ENCODE measurements at places on chromosomes 7 and 10. TPM values are rescaled to one million over a fixed set of nuclear protein-coding genes. Genes with fewer than 3 reads are reported as not detected.

DNA sequence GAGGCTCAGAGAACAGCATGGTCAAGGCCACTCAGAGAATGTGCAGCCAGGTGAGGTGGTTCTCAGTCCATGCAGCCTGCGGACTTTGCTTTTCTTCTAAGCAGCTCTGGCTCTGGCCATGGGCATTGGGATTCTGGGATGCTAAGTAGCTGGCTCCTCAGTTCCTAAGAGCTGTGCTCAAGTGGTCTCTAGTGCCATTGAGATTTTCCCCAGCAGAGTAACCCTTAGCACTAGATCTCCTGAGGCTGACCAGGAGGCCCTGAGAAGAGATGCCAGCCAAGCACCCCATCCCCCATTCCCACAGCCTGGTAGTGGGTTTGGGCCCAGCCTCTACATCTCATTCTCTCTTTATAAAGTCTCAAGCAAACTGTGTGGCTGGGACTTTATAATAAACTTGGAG is 77.1 kb downstream of the KCNMA1 start:
- DNase-seq = no peak

DNA sequence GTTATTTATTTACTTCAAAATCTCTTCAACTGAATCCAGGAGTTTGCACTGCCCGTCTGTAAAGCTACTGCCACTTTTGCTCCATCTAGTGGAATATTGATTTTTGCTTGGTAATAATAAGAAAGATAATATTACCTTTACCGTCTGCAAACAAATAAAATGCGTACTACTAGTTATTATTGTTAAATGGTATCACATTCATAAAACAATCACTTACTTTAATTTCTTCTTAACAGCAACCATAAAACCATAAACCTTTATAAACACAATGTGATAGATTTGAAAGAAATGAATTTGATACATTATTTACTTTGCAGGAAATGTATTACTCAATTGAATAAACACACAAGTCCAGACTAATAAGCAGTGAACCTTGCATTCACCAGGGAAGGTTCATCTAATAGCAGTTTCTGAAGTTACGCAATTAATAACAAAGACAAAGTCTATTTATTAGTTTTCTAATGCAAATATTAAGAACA is 6.4 kb downstream of the AGMO start:
- DNase-seq = no peak

Gene ITIH5
- 3.7 TPM for total RNA-seq

GRCh38 chr7:126931581-126931980 is 321.2 kb downstream of the GRM8 start:
- DNase-seq = no peak

GRCh38 chr10:77619964-77620703 is 17.5 kb downstream of the KCNMA1 start:
- DNase-seq = no peak

DNA sequence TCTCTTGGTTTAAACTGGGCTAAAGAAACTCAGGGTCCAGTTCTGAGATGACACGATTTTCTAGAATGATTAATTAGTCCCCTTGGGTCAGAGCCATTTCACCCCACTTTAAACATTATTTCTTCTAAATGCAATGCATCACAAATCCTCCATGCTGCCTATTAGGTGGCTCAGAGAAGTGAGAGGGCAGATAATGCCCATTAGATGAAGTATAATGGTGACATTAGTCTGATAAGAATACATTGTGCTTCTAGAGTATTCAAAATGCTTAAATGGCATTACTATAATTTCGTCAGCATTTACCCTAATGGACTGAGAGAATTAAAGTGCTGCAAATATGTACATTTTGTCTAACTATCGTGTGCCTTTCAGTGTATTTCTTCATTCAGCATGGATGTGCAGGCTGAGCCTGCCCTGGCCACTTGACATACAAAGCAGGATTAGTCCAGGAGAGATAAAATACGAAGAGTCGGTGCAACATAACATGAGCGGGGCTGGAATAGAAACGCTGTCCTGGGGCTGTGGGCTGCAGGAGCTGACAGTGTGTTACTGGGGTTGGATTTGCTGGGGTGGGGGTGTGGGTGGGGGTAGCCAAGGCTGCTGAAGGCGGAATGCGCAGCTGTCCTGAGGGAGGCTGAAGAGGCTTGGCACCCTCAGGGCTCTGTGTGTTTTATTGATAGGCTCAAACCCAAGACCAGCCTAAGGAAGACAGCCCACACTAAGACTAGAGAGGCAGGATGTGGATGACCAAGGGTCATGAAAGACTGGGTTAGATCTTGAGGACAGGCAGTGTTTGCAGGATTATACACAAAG is 52.8 kb upstream of the KLF6 start:
- DNase-seq = no peak

Gene STYXL1
- 45.3 TPM for total RNA-seq

Gene TSPAN12
- total RNA-seq = 9.8 TPM

DNA sequence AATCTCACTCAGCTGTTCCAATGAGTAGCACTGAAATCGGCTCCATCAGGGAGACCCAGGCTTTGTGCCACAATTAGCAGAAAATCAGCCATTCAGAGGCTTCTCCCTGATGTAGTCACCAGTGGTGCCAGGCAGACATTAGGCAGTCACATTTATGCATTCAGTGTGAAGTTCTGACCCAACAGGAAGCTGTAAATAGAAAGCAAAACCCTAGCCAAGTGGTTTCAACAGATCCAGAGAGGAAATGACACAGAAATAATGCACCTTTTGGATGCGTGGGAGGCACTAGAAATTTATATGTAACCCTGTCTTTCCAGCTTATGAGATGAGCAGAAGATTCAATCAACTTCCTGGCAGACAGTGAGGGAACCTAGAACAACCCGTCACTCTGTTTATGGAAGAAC is 186.4 kb downstream of the PDE1C start:
- DNase-seq = peak; percentile 78

GRCh38 chr10:73878365-73878764 is 4.0 kb upstream of the CAMK2G start:
- no peak for DNase-seq

Gene GBX1
- total RNA-seq = not detected

DNA sequence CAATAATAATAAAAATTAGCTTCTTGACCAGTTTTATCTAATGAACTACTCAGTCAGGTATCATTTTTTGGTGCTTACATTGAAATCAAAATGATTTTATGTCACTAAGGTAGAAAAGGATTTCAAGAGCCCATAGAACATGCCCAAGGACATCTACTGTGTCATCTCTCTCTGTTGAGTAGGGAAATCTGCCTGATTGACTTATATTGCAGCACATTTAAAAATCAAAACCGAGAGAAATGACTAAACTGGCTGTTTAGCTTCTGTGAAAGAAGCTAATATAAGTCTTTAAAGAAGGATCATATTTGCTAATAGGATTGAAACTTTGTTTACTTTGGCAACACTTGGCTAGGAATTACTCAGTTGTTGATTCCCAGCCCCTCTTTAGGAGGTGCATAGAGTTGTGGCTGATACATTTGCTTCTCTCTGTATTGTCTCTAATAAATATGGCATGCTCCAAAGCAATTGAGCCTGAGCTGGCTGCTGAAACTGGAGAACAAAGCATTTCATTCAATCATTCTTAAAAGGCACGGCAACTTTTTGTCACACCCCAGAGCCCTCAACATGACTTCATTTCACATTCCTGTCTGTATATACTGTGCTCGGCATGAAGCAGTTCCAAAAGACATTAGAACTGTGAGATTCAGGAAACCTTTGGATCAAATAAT is 1096.9 kb upstream of the POT1 start:
- DNase-seq = no peak

DNA sequence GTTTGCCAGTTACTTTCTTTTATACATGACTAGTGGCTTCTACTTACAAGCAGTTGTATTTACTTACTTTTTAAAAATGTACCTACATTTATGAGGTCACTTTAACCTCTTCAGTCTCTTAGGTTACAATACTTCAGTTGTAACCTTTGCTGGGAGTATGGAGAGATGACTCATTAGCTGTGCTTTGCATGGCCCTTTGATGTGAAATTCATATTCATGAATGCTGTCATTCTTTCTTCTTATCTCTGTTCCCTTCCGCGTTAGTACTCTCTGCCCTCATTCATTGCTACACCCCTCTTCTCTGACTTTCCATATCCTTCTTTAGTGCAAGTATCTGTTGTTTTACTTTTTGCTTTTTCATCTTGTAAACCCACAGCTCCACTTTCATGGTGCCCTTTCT is 164.3 kb downstream of the BMPER start:
- peak; percentile 44 for DNase-seq

DNA sequence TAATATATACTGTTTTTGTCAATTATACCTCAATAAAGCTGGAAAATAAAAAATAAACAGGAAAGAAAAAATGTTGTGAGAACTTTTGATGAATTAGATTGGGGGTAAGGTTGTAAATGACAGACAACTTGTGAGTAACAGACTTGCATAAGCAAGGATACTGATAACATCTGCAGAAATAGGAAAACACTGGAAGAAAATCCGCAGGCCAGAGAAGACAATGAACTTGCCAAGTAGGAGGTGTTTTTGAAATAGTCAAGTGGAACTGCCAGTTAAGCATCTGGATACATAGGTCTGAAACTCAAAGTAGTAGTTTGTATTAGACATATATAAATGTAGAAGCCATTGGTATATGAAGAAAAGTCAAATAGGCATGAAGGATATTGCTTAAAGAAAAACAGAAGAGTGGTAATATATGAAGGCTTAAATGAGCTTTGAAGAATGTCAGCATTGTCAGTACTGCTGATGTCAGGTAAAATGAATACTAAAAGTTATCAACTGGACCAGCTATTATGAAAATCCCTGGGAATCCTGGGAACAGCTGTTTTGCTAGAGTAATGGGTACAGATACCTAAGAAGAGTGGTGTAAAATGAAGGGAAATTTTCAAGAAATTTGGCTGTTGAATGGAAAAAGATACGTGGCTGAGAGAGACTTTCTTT is 58.7 kb downstream of the DNAJC1 start:
- no peak for DNase-seq

DNA sequence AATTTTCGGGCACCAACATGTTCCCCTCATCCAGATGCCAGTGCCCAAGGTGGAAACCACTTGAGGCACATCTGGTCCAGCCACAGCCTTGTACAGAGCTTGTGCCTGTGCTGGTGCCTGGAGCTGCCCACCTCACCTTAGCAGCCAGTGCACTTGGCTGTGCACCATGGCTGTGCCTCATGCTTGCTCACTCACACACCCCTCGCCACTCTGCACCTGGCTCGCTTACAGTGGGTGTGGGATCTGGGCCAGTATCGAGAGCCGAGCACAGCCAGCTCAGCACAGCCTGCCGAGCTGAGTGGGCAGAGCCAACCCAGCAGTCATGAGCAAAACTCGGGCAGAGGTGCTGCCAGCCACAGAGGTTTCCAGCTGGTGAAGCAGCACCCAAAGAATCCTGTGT is 139.9 kb upstream of the NUPR2 start:
- DNase-seq = no peak

Gene NUTM2E
- 0.50 TPM for total RNA-seq

All from astrocyte (in vitro differentiated cells and primary cell).